ENCODE measurements at places on chromosomes 13 and 19. TPM values are rescaled to one million over a fixed set of nuclear protein-coding genes. Genes with fewer than 3 reads are reported as not detected.

- no peaks in the 10 kb centered on the region for H3K36me3 ChIP-seq
- no peak overlapping the region for H3K4me3 ChIP-seq
- H3K27ac ChIP-seq = no peak overlapping the region
- DNase-seq = no peak
- H3K4me1 ChIP-seq = peaks cover 31% of the 10 kb centered on the region
- H3K27me3 ChIP-seq = no peaks in the 10 kb centered on the region
These were observed 16.9 kb downstream of the UBAC2 start for GRCh38 chr13:99217461-99218110.

DNA sequence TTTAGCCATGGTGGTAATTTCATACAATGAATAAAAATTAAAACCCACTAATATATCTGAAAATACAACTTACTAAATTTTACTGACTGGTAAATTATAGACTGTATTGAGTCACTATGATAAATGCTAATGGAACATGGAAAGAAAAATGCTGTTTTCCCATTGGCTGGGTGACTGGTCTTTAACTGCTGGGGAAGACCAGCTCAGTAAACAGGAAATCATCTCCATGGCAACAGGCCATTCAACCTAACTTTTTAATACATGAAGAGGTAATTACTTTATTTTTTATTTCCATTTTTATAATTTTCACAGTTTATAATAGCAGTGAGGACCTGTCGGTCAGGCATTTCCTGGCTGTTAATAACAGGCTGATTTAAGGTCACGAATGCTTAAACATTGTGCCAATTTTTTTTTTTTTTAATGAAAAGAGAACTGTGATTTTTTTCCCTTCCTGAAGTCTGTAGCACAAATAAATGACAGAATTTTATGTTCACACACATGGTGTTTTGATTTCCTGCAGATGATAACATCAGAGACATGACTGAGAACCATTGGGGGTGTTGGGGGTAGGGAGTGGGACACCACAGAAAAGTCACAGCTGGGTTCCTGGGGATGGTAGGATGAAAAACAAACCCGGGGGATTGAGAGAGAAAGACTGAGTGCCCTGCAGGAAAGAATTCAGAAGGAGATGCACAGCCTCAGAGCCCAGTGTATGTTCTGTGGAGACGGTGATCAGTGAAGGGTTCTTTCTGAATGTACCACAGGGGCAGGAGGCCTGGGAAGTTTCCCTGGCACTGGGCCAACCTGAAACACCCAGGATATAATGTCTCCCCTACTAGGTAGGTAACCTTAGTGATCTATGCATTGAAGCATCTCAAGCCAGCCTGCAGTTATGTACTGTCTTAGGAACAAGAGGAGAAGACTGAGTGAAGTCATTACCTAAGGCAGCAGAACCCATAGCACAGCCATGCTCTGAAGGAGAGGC, 297.1 kb downstream of the COG6 start:
- H3K27me3 ChIP-seq = no peaks in the 10 kb centered on the region
- H3K36me3 ChIP-seq = no peaks in the 10 kb centered on the region
- H3K4me3 ChIP-seq = no peak overlapping the region
- H3K27ac ChIP-seq = no peak overlapping the region
- no peak for DNase-seq

DNA sequence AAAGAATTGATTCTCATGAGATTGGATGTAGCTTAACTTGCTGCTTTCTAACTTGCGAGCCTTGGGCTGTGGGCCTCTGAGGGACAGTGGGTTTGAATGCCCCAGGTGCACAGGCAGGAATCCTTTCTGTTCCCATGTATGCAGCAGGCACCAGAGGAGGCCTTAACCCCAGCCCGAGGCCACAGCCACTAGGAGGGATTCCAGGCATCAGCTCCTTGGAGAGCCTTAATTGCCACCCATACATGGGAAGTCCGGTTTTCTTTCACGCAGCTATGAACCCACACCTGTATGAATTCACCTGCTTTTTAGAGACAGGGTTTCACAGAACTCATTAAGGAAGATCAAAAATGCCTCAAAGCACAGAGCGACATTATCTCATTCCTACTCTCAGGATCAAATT, 117.9 kb downstream of the CRYL1 start:
- H3K27ac ChIP-seq = no peak overlapping the region
- no peaks in the 10 kb centered on the region for H3K36me3 ChIP-seq
- H3K4me3 ChIP-seq = no peak overlapping the region
- DNase-seq = no peak
- no peaks in the 10 kb centered on the region for H3K4me1 ChIP-seq

DNA sequence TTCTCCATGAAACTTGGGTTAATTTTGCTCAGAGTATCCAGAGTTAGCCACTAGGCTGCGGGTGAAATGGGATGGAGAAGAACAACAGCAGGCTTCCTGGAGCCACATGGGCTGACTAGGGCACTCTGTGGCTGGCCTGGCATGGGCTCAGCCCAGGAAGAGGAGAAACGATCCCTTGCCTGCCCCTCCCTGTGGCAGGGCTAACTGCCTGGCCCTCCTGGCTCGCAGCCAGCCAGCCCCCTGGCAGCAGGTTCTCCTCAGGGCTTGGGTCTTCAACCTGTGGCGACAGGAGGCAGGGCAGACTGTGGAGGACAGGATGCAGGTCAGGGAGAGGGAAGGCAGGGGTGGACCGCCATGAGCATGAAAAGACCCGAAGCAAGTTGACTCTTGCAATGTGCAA, 78.7 kb upstream of the GPR183 start:
- no peaks in the 10 kb centered on the region for H3K4me1 ChIP-seq
- H3K27me3 ChIP-seq = no peaks in the 10 kb centered on the region
- H3K36me3 ChIP-seq = no peaks in the 10 kb centered on the region
- H3K27ac ChIP-seq = no peak overlapping the region

DNA sequence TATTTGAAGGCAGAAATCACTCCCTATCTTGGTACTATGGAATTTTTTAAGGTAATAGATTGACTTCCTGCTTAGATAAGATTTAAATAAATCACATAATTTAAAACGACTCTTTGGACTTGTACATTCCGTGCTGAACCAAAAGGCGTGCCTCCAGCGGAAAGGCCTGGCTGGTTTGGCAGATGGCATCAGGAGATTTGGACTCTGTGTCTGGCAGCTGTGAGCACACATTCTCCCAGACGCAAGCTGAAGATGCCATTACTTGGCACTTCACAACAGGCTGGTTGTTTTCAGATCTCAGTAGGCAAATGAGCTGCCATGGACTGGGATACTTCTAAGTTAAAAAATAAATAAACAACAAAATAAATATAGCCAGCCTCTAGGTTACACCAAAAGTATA, 104.5 kb upstream of the SLC15A1 start:
- H3K4me3 ChIP-seq = no peak overlapping the region
- H3K36me3 ChIP-seq = peaks cover under 1% of the 10 kb centered on the region
- H3K27ac ChIP-seq = peak overlapping the region; percentile 22
- no peaks in the 10 kb centered on the region for H3K4me1 ChIP-seq
- peak; percentile 20 for DNase-seq

DNA sequence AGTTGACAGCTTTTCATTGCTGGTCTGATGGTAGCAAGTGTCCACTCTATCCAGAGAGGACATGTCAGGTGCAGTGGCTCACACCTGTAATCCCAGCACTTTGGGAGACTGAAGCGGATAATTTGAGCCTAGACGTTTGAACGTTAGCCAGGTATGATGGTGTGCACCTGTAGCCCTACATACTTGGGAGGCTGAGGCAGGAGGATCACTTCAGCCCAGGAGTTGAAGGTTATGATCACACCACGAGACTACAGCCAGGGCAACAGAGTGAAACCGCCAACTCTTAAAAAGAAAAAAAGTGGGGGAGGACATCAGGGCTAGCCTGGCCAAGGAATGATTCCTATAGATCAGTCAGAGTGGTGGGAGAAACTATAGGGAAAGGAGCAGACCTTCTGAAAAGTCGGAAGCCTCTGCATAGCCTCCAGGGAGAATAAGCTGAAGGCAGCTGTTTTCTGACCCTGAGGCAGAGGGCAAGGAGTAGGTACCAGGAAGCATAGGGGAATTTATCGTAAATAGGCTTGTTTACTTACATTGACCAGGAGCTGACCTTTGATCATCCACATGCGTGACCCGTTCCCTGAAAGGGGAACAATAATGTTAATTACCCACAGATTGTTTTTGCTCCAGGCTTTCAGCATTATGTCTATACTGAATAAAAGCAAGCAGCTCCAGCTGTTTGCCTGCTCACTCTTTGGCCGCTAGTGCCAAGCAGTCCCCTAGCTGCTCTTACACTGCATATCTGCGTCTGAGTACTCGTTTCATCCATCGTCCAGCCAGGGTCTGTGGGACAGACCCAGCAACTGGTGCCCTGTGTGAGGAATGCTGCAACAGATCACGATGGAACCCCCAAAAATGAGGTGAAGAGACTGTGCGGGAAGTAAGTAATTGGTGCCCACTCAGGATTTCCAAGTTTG, 161.6 kb downstream of the RNF17 start:
- no peaks in the 10 kb centered on the region for H3K27me3 ChIP-seq
- no peaks in the 10 kb centered on the region for H3K36me3 ChIP-seq
- no peak overlapping the region for H3K27ac ChIP-seq
- DNase-seq = no peak

DNA sequence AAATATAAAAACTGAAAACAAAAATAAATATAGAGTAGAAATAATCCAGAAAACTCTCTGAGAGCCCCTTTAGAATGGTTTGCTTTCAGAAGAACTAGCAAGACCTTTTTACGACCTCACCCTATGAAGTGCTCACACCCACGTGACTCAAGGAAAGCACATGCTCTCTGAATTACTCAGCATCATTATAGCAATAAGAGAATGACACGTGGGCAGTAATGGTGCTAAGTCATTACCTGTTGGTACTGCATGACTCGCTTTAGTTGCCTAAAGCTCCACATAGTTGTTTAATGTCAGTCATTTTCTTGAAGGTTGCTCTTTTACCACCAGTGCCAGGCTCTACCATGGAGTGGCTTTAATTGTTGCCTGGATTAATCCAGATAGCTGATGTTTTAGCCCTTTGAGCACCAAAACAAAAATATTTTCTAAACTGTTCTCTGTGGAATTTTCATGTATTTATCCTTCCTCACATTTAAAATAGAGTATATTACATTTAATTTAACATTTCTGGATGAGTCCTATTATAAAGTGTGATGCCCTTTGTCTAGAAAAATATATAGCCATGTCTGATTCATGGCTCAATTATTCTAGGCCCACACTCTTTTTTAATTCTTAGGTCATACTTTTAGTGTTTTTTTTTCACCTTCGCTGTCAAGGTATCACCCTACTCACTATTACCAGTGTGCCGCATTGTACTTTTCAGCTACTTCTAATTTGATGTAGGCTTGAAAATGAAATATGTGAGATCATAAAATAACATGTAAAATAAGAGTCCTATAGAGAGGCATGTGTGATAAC, 56.8 kb downstream of the THSD1 start:
- no peak overlapping the region for H3K4me3 ChIP-seq
- no peaks in the 10 kb centered on the region for H3K27me3 ChIP-seq
- no peaks in the 10 kb centered on the region for H3K4me1 ChIP-seq
- no peaks in the 10 kb centered on the region for H3K36me3 ChIP-seq

DNA sequence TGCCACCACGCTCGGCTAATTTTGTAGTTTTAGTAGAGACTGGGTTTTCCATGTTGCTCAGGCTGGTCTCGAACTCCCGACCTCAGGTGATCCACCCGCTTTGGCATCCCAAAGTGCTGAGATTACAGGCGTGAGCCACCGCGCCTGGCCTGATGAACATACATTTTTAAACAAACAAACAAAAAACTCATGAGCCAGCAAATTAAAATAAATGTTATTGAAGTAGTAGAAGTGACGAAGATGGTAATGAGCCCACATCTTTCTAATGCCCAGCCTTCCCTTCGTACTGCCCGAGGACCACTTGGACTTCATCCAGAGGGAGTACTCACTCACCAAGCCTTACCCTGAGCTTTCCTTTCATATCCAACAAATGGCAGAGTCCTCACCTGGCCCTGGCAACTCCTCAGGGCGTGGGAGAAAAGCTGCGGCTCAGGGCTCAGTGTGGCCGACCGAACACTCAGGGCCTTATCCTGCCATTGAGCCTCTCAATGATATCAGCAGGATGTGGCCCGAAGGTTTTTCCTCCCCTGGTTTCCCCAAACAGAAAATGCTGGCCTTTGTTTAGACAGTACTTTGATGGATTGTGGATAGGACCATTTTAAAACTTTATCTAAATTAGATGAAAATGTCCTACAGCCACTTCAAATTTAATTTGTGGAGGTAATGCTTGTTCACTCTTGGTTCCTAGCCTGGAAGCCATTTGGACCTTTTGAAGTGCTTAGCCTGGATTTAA, 22.8 kb upstream of the ABCC4 start:
- no peak overlapping the region for H3K27ac ChIP-seq
- no peaks in the 10 kb centered on the region for H3K4me1 ChIP-seq
- no peak overlapping the region for H3K4me3 ChIP-seq
- no peaks in the 10 kb centered on the region for H3K36me3 ChIP-seq
- no peaks in the 10 kb centered on the region for H3K27me3 ChIP-seq

- no peak for DNase-seq
- H3K27ac ChIP-seq = no peak overlapping the region
- no peaks in the 10 kb centered on the region for H3K36me3 ChIP-seq
- H3K4me3 ChIP-seq = no peak overlapping the region
- H3K27me3 ChIP-seq = no peaks in the 10 kb centered on the region
- H3K4me1 ChIP-seq = peaks cover 21% of the 10 kb centered on the region
These were observed 2.7 kb upstream of the RASA3 start for GRCh38 chr13:114134944-114135610.

GRCh38 chr13:110334256-110334655, 27.2 kb downstream of the COL4A2 start:
- no peaks in the 10 kb centered on the region for H3K36me3 ChIP-seq
- no peak overlapping the region for H3K4me3 ChIP-seq
- H3K4me1 ChIP-seq = no peaks in the 10 kb centered on the region
- no peak overlapping the region for H3K27ac ChIP-seq

GRCh38 chr13:86569974-86570373, 770.8 kb upstream of the SLITRK6 start:
- no peak for DNase-seq
- H3K36me3 ChIP-seq = no peaks in the 10 kb centered on the region
- no peaks in the 10 kb centered on the region for H3K27me3 ChIP-seq

DNA sequence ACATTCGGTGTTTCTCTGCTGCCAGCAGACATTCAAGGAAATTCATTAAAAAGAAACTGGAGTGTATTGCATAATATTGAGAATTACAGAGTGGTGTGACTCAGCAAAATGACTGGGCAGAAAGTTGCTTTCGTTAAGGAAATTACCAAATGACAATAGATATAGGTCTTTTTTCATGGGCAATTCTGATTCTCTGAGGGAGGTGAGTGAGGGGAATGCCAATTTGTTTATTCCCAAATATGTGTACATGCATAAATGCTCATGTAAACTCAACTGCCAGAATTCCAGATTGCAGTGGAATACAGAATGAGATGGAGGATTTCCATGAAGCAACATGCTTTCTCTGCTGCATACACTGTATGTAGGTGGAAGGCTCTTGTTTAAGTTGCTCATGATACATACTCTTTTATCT, 1730.1 kb downstream of the SLITRK5 start:
- H3K27me3 ChIP-seq = no peaks in the 10 kb centered on the region
- DNase-seq = peak; percentile 8
- no peak overlapping the region for H3K4me3 ChIP-seq
- H3K4me1 ChIP-seq = peaks cover 4% of the 10 kb centered on the region
- H3K27ac ChIP-seq = no peak overlapping the region

The ZNF540 gene
- total RNA-seq = 6.5 TPM

The ZNF528 gene
- total RNA-seq = 13.7 TPM

The PODNL1 gene
- total RNA-seq = not detected

The ZNF600 gene
- 10.9 TPM for total RNA-seq

The LYPD5 gene
- total RNA-seq = not detected

The ZNF729 gene
- not detected for total RNA-seq

All from body of pancreas (tissue), 4 donors.